Activated CD8-positive, alpha-beta memory T cell treated with anti-CD3 and anti-CD28 coated beads for 48 hours (primary cell): ENCODE measurements at places on chromosomes 7 and 10.

GRCh38 chr7:23980081-23980480 lies 270.1 kb downstream of the STK31 start:
- no peak for DNase-seq

DNA sequence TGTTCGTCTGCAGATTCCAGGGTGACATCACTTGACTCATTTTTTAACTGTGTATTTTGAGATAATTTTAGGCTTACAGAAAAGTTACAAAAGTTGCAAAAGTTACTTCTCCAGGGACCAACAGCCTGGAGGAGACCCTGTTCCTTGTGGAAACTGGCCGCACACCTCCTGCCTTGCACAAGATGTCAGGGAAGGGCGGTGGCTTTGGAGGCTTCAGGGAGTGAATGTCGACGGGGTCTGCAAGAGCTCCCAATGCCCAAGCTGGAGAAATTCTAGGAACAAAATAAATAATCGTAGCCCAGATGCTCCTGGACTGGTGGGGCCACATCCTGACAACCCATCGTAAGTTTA lies 62.2 kb upstream of the FAM20C start:
- DNase-seq: no peak

DNA sequence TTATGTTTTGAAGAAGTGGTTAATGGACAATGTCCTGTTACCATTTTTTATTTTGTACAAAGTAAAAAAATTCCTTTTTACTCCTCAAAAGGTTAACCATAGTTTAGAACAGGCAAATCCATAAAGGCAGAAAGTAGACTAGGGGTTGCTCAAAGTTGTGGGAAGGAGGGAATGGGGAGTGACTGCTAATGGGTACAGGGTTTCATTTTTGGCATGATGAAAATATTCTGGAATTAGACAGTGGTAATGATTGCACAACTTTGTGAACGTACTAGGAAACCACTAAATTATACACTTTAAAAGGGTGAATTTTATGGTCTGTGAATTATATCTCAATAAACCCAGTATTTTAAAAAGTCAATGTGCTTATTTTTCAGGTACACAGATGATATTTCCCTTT lies 35.4 kb upstream of the CDK14 start:
- DNase-seq: no peak

- no peak for DNase-seq
Observed at GRCh38 chr7:16193631-16194030, 227.7 kb downstream of the CRPPA start.

DNA sequence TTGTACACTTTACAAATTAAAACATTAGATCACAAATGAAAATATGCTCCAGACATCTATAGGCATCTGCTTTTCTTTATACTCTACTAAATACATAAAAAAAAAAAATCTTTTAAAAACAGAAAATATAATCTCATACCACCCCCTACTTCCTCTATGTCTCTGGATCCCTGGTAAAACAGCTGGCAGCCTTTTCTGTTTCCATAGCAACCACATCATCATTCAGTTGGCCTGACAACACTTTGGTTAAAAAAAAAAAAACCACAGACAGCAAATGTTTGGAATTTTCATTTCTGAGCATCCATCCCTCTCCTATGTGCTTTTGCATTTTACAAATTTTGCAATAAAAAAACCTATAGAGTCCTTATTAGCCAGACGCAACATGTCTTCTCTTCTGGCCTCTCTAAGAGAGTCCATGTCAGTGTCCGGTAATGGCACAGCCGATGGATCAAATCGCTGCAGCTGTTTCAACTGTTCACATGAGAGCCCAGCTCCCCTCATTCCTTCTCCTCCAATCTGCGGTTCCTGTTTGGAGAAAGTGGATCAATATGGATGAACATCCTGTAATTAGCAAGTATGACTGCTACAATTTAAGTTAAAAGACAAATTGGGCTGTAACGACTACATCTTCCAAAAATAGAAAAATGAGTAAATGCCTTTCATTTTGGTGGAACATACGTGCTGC lies 105.6 kb downstream of the NSUN6 start:
- DNase-seq: no peak

DNA sequence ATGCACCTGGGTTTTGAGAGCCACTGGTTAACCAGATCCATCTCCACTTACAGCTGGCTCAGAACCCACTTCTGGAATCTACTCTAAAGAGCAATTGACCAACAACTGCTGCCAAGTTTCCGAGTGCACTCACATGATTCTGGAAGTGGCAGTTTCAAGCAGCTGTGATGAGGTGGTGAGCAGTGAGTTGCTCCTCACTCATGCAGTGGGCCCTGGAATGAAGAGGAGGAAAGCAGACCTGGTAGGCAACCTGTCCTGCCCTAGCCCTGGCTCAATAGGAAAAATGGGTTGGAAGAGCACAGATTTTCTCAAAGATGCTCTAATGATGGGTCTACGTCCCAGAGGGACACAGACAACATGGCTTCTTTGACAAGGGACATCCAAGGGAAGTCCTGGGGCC lies 70.7 kb upstream of the NPY start:
- no peak for DNase-seq

- no peak for DNase-seq
Observed at GRCh38 chr10:47336387-47337134, 11.6 kb upstream of the RBP3 start.

DNA sequence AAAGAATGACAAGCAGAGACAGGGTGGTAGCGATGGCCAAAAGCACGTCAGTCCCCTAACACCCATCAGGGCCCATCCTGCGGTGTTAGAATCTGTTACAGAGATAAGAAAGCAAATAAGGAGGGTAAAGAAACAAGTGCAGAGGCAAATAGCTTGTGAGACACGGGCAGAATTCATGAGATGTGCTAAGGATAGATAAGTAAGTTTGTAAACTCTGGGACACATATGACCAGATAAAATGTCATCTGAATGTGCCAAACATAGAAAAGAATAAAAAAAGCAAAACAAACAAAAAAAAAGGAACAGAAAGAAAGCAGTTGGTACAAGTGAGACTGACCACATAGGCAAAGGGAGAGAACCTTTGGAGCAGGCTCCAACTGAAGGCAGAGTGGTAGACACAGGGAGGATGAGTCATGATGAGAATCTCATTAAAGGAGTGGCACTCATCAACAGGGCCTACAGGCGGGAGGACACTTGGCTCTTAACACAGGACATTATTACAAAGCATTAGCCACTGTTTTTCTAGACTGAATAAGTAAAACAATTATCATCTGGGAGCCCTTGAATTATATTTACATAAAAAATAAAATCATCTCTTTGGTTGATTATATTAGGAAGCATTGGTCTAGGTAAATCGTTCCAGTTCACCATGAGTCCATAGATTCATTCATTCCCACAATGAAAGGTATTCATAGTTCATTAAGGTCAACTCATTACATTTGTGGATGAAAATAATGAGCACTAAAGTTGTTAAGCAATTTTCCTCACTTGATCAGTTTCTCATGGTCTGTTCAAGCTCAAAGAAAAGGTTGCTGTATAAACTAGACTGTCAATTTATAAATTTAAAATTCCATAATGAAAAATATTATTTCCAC lies 21.5 kb upstream of the EPHB6 start:
- DNase-seq: no peak

GRCh38 chr7:136045992-136046391 lies 68.8 kb upstream of the MTPN start:
- no peak for DNase-seq

DNA sequence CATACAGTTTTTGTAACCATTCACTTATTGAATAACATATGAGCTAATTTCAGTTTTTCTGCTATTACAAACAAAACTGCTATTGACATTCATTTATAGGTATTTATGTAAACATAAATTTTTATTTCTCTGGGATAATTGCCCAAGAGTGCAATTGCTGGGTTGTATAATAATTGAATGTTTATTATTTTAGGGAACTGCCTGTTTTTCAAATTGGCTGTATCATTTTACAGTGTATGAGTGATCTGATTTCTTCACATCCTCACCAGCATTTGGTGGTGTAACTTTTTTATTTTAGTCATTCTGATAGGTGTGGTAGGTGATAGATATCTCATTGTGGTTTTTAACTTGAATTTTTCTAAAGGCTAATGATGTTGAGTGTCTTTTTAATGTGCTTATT lies 26.4 kb downstream of the KIF11 start:
- DNase-seq: no peak

DNA sequence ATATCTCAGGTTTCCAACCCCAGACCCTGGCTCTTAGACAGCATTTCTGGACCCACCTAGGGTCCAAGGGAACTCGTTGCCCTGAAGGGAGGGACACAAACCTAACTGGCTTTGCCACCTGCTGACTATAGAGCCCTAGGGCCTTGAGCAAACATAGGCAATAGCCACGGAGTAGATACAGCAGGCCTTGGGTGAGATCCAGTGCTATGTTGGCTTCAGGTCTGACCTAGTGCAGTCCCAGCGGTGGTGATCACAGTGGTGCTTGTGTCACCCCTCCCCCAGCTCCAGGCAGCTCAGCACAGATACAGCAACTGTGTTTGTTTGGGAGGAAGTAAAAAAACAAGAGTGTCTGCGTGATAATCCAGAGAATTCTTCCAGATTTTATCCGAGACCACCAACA lies 9.7 kb upstream of the TNKS2 start:
- DNase-seq: no peak

DNA sequence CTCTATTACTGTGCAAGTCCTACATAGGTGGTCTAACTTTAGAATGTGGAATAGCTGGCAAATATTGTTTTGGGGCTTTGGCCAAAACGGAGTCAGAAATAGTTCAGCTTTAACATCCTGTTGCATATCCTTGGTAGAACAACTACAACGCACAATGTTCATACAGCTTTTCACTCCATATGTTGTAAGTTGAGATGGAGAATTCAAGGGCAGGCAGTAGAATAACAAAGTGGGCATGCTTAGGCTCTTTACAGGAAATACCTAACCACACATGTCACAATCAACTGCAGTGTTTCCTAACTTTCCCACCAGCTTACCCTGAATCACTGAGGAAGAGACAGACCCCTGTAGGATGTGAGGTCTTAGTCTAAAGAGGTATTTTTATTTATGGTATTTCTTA lies 122.3 kb downstream of the PPP1R3A start:
- DNase-seq: no peak

DNA sequence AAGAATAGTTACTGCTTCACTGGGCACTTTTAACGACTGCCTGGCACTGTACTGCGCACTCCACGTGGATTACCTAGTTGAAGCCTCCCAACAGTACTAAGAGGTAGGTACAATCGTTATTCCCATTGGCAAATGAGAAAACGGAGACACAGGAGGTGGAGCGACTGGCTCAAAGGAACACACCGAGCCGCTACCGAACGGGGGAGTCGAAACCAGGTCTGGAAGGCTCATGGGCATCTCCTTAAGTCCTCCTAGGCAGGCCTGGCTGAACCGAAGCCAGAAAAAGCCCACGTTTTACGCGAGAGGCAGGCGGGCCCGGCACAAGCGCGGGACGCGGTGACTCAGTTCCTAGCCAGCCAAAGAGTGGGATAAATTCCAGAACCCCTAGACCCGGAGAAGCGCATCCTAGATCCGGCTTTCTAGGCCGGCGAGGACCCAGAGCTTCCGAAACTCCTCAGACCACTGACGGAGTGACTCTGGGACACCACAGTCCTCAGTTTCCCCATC lies 472 bp downstream of the PDAP1 start:
- no peak for DNase-seq

- no peak for DNase-seq
Observed at GRCh38 chr7:123712619-123713018, 36.2 kb downstream of the WASL start.

GRCh38 chr7:46175221-46175620 lies 254.1 kb upstream of the IGFBP3 start:
- no peak for DNase-seq

- DNase-seq: no peak
Observed at GRCh38 chr10:121110369-121110768, 259.2 kb downstream of the WDR11 start.

- no peak for DNase-seq
Observed at GRCh38 chr7:41098402-41098801, 604.5 kb downstream of the INHBA start.

- no peak for DNase-seq
Observed at GRCh38 chr7:69710768-69711438, 112.6 kb downstream of the AUTS2 start.

- no peak for DNase-seq
Observed at GRCh38 chr7:77830649-77831355, 32.2 kb downstream of the PHTF2 start.

DNA sequence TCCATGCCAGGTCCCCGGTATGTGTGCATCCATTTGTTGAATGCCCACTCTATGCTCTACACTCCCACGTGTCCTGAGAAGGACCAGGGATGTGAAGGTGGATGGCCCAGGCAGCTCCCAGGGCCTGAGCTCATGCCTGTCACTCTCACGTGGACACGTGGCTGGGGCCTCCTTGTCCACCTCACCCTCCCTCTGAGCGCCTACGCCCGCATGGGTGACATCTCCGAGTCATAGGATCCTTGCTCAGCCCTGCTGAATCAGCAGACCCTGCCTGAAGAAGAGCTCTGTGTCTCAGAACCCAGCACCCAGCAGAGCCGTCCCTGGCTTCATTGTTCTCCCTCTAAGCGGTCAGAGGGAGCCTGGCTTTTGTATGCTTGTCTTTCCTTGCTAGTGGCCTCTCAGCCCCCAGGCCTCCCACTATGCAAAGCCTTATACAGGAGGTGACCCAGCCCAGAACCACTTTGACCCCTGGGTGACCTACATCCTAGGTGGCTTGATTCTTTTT lies 107.9 kb upstream of the PPIF start:
- no peak for DNase-seq

DNA sequence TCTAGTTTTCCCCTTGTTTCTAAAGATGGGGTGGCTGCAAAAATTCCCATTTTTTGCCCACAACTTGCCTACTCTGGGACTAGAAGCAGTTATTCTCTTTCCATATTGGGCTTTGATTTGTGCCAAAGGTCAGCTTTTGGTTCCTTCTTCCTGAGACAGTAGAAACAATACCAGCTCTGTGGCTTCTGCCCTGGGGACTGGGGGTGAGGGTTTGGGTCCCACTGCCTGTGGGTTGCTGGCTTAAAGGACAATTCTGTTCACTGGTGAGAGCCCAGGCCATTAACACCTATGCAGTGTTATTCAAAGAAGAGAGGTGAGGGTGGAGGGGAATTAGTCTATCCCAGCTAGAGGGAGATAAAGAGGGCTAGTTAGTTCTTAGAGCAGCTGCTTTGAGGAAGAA lies 171.5 kb downstream of the CPEB3 start:
- no peak for DNase-seq

GRCh38 chr7:17937506-17938120 lies 2.7 kb downstream of the SNX13 start:
- no peak for DNase-seq

DNA sequence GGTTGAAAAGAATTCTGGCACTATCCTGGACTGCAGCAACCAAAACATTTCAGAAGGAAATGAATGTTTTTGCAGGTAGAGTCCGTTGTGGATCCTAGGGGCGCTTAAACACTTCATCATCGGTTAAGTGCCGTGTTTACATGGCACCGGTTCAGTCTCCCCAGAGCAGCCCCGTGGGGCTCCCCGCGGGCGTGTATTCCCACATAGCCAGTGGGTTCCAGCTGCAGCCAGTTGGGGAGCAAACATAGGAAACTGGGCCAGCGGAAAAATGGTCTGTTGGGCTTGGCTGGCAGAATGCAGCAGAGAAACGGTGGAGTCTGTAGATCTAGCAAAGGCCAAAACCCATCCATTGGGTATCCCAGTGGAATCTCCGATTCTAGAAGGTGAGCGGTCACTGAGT lies 113.0 kb upstream of the SH2B2 start:
- DNase-seq: no peak
